ENCODE measurements at places on chromosomes 6 and 20.

DNA sequence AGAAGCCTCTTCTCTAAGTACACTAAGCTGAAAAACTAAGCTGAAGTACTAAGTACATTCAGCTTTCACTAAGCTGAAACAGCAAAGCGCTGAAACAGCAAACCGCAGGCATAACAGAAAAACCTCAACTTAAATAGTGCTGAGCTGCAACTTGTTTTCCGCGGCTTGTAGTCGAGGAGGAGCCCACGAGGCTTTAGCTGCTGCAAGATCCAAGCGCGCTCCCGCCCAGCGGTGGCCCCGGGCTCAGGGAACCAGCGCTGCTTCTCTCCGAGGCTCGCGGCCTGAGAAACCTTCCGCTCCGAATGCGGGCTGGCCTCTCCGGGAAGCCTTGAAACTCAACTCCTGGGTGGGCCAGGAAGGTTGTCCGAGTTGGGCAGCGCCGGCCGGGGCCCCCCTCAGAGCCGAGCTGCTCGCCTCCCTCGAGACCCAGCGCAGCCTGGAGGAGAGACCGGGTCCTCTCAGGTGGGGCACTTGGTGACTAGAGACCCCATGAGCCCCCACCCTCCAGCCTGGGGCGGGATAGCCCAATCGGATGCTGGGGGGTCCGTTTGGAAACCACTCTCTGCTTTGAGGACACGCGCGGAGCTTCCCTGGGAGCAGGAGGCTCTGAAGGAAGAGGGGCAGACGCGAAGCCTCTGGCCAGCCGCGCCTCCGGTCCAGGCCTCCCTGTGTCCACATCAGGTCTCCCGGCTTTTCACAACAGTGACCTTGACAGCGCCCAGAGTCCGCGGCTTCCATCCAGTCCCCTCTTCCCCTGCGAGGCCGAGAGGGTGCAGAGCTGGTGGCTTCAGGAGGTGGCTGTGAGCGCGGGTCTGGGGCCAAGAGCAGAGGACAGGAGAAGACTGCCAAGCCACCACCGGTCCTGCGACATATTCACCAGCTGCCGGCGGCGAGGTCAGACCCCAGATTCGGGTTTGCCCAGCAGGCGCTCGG lies 38.1 kb upstream of the HLA-E start:
- DNase-seq, result no peak

- no peak for DNase-seq
Measured at GRCh38 chr20:61619751-61620150, 367.7 kb downstream of the CDH4 start.

DNA sequence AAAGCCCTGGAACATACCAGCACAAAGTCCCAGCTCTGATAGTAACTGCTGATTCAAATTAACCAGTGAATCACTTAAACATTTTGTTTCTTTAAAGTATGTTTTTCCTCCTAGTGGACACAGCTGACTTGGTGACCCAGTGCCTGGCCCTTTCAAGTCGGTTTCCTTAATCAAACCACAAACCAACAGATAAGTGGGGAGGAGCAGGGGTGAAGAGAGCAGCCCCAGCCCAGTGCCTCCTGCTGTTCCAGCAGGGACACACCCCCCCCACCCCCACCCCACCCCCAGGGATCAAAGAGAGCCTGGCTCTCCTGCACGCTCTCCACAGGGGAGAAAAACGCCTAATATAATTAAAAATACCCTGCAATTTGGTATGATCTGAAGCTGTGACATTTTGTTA lies 55.4 kb upstream of the TBXT start:
- DNase-seq, result no peak

DNA sequence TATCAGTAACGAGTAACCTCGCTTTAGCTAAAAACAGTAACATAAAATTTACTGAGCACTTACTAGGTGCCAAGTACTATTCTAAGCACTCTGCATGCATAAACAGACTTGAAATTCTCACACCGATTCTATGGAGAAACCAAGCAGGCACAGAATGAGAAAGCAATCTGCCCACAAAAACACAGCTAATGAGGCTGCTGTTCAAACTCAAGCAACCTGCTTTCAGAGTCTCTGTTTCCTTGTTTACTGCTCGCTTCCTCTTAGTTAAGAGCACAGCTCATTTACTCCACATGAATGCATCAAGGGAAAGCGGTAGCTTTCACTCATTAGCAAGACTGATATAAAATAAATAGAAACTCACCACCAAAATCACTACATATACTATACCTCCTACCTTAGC lies 37.4 kb downstream of the PRKN start:
- no peak for DNase-seq

DNA sequence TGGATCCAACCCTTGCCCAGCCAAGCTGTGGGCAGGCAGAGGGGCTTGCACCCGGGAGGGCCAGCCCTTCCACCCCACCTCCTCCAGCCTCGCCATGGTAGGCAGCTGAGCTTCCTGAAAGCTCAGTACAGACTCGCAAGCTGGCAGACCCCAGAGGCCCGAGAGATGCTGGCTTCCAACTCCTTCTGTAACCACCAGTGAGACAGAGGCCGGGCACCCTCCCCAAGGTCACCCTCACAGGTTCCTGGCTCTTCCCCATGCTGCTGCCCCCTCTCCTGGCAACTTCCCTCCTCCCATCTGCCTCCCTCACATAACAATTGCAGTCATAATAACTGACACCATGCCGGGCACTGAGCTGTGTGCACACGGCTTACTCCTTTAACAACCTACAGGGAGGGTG lies 26.2 kb upstream of the NOL4L start:
- DNase-seq, result no peak

- no peak for DNase-seq
Measured at GRCh38 chr6:82597201-82597600, 233.6 kb downstream of the TPBG start.

DNA sequence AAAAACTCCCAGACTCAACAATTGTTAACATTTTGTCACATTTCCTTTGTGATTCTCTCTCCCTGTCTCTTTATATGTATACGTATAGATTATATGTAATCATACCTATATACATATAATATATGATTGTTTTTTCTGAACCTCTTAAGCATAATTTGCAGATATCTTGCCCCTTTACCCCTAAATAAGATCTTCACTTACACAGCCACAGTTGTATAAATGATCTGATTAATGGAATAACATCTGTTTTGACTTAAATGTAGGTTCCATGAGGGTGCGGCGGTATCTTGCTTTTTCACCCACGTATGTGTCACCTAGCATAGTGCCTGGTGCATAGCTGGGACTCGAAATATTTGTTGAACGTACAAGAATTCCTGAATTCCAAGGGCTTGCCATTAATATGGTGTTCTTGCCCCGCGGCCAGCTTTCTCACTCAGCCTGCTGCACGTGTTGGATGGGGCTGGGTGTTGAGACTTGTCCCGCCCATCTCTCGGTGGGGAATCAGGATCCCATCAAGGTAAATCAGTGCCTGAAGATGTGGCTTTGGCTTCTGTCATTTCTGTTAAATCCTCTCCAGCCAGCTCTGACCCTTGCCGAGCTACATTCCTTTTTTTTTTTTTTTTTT lies 10.4 kb upstream of the MANBAL start:
- DNase-seq, result no peak

GRCh38 chr6:28258877-28259777 lies at the start of gene NKAPL:
TSS of gene NKAPL (plus strand) at chr6:28259297. CDS start at chr6:28259372, 75 bp downstream.
- no peak for DNase-seq

GRCh38 chr6:1713016-1713600 lies 103.4 kb downstream of the FOXC1 start:
- no peak for DNase-seq

GRCh38 chr6:166725571-166725970 lies 98.5 kb upstream of the RPS6KA2 start:
- no peak for DNase-seq

- no peak for DNase-seq
Measured at GRCh38 chr6:44956396-44956795, 371.7 kb upstream of the RUNX2 start.

- DNase-seq, result no peak
Measured at GRCh38 chr6:113713665-113714064, 143.5 kb upstream of the MARCKS start.

GRCh38 chr6:30453508-30454116 lies 35.7 kb upstream of the HLA-E start:
- DNase-seq, result peak; percentile 88

- no peak for DNase-seq
Measured at GRCh38 chr20:47355489-47356219, 845 bp downstream of the ZMYND8 start.

- no peak for DNase-seq
Measured at GRCh38 chr20:4717816-4718570, 3.7 kb upstream of the PRND start.

DNA sequence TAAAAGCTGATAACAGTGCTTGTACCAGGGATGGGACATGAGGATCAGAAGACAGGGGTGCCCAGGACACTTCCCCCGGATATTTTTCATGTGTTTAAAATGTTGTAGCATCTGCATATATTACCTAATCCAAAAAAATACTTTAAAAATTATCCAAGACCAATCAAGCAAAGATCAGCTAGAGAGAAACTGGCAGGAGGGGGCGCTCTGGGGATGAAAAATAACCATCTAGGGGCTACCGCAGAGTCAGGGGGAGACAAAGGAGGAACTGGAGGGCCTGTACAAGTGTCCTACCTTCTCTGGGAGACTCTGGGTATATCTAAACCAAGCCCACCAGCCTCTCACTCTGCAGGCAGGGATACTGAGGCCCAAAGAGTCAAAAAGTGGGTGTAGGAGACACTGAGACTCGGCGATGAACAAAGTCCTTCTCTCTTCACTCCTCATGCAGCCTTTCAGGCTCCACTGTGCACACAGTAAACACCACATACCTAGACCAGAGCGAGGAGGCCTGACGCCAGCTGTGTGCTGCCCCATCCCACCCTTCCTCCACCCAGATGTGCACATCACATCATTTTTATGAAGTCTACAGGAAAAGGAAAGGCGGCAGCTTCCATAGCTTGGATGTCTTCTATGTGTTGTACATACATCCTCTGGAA lies 9.8 kb downstream of the RIMS4 start:
- DNase-seq, result no peak

GRCh38 chr20:37161830-37162549 lies 17.1 kb upstream of the RPN2 start:
- DNase-seq, result no peak

DNA sequence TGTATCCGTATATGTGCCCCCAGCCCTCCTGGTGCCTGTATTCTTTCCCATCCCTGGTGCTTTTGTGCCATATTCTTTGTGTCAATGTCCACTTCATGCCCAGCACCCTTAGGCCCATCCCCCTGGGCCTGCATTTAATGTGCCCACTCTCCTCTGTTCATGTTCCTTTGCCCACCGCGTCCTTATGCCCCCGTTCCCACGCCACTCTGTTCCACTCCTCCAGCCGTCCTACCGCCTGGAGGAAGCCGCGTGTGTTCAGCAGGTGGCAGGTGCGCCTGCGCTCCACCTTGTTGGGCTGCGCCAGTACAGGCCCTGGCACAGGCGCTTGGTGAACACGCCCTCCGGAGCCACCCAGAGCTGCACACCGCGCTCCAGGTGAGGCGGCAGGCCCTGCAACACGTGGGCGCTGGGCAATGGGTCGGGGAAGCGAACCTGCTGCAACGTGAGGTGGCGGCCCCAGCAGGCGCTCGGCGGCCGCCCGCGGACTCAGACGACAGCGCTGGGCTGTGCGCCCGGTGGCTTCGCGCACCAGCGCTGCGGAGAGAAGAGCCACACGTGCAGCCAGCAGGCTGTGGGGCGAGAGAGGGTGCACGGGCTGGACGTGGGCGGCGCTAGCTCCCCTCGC lies 4.0 kb upstream of the FOXS1 start:
- no peak for DNase-seq

GRCh38 chr20:58722877-58723627 lies 30.5 kb downstream of the NPEPL1 start:
- DNase-seq, result no peak

- no peak for DNase-seq
Measured at GRCh38 chr20:56245761-56246160, 2.8 kb upstream of the MC3R start.
